Thoracic aorta (tissue), 2 donors: ENCODE measurements at places on chromosomes 3 and 15.
A peak's percentile ranks its signal among the peaks of the same experiment; 100 is the strongest.

DNA sequence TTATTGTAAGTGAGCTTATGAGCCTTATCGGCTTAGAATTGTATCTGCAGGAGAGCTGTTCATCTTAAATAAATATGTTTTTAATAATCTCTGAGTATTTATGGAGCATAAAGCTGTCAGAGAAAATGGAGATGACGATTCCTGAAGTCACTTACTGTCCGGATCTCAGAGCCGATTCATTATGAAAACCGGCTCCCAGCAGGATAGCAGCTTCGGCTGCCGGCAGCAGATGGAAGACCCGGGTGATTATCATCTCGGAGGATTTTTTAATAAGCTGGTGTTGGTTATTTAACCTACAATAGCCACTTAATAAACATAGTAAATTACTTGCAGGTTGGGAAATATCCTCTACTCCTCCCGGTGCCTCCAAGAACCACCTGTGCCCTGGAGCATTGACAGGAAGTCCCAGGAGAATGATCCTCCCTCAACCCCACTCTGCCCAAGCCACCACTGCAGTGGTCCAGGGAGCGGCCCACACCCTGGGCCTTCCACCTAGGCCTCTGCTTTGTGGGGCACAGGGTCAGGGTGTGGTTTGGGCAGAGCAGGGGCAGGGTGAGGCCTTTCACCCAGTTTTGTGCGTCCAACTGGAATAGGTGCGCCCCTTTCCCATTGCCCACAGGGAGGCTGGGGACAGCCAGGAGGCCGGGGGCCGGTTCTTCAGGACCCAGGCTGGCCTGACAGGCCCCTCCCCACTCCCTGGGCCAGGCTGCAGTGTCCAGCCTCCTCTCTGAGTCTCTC, 42.2 kb upstream of the PRR23E start:
- no peak for DNase-seq

DNA sequence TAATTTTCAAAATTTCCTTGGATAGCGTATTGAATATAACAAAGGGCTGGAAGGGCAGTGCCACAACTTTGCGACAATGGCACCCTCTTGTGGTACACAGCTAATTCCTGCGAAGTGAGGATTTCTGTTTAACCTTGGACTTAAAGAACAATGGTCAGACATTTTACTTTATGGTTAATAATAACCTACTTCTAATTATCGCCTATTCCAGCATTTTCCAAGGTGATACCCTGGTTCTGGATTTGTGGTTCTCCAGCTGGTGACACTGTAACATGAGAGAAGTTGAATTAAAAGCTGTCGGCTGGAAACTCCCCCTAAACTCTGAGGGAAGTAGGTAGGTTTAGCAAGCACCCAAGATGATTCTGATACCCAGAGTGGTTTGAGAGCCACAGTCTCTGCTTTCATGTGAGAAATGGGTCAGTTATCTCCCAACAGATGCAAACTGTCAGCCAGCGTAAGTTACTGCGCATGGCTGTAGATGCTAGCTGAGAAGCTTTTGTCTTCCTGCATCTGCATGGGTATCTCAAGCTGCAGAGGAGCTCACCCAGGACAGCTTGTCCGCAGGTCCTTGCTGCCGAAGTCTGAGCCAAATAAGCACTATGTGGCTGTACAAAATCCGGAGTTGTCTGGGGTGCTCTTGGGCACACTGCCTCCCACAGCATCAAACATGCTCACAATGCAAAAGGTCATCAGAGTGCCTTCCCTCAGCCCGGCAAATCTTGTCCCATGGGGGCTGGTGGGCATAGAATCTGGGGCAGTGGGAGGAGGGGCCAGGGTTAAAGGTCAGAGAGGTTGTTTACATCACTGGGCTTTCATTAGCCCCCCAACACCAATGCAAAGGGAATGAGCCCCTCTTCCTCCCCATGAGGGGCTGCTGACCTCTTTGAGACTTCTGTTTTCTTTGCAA, 6.6 kb upstream of the CHSY1 start:
- no peak for DNase-seq

DNA sequence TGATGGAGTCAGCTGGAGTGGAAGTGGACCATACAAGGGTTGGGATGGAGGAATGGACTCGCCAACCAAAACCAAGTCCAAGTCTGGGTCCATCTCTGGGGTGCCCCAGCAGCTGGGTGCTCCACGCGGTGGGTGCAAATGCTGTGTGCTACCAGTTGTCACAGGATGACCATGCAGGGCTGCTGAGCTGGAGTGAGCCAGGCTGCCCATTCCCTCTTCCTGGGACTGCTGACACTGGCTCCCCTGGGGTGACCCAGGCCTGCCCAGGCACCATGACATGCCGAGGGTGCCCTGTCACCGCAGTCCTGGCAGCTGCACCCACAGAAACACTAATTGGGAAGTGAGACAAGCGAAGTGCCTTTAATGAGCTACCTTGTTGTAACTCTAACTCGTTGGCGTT, 140.2 kb downstream of the TPRA1 start:
- DNase-seq, result no peak

GRCh38 chr3:153657046-153657445, 464.1 kb upstream of the ARHGEF26 start:
- no peak for DNase-seq

DNA sequence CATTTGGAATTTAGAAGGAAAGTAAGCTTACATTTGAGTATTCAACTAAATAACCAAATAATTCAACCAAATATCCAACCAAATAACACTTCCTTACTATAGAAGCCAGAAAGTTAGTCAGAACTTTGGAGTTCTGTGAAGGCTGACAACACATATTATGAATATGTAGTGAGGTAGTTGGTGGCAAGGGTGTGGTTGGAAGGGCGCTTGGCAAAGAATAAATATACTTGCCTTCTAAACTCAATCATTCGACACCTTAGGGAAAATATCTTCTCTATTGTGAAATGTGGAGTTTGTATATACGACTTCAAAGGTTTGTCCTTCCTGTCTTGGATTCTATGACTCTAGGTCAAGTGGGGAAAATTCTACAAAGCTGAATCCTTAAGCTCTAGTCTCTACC, 111.7 kb upstream of the OSTN start:
- no peak for DNase-seq

DNA sequence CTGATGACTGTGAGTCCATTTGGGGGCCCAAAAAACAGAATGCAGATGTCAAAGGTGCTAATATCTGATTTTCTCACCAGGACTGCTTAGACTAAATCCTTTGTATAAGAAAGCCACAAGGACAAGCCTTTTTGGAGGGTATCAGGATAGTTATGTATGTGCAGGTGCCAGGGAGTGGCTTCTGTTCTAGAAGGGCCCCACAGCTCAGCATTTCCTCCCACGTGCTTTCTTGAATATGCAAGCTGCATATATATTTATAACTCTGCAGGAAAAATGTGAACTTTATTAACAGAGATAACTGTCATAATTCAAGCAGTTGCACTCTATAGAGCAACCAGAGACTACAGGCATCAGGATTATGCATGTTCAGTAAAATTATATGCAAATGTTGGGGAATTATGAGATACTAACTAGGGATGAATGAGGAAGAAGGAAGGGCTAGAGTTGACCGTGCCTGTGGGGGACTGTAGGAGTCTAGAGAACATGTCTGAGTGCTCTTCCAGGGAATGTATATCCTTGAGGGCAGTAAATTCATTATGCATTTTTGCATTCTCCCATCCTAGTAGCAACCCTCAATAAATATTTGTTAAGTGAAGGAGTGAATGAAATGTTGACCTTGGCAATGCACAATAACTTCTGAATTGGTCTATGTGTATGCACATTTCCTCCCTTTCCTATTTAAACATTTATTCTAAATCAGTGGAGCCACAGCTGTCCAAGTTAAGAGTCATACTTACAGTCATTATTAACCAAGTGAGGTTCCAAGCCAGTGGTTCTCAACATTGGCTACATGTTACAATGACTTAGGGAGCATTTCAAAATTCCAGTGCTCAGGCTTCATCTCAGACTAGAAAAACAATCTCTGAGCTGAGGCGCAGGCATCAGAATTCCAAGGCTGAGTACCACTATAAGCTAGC, 94.8 kb upstream of the ANKRD28 start:
- DNase-seq, result no peak

DNA sequence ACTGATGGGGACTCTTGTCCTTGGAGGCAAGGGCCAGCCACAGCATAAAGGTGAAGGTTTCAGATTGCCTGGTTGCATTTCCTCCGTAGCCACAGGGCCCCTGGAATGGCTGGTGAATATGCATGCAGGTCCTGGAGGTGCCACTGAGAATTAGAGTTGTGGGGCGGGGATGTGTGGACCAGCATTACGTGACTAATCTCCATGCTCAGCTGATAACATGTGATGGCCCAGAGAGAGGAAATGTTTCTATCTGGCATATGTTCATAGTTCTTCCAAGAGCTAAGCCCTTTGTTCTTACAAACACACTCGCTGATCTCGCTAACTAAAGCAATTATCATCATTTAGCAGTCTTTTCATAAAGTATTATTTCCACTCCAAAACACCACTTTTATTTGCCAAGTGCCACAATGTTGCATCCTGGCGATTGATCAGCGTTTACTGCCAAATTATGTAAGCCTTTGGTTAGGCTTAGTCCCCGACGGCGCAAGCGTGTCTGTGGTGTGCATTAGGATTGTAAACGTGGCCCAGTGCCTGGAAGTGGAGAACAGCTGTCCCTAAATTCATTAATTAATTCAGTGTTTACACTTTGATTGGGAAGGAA, 55.9 kb downstream of the CGNL1 start:
- DNase-seq, result no peak

- no peak for DNase-seq
These were observed 81.6 kb downstream of the SSR3 start for GRCh38 chr3:156473341-156473740.

- DNase-seq, result no peak
These were observed 21.4 kb upstream of the ZBED2 start for GRCh38 chr3:111616417-111617105.

GRCh38 chr3:105315144-105315543, 51.6 kb upstream of the ALCAM start:
- no peak for DNase-seq

DNA sequence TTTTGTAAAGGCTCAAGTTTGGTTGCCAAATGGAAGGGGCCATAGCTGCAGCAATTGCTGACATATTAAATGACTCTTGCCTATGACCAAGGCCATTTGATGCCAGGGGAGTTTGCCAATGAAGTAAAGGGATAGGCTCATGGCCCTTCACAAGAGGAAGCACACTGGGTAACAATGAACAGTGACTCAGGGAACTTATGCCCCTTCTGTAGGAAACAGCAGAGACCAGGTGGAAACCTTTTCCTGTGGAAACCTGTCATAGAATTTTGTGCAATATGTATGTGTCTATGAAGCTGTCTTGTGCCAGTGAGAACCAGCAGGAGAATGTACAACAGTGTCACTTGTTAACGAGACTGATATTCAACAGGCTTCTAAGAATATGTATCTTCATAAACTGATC, 25.4 kb upstream of the AVEN start:
- no peak for DNase-seq

- DNase-seq, result no peak
These were observed 25.8 kb downstream of the COLQ start for GRCh38 chr3:15495461-15496340.

GRCh38 chr3:10195366-10196089, 30.8 kb downstream of the IRAK2 start:
- no peak for DNase-seq

GRCh38 chr15:41806291-41807181, 21.4 kb upstream of the JMJD7 start:
- no peak for DNase-seq

DNA sequence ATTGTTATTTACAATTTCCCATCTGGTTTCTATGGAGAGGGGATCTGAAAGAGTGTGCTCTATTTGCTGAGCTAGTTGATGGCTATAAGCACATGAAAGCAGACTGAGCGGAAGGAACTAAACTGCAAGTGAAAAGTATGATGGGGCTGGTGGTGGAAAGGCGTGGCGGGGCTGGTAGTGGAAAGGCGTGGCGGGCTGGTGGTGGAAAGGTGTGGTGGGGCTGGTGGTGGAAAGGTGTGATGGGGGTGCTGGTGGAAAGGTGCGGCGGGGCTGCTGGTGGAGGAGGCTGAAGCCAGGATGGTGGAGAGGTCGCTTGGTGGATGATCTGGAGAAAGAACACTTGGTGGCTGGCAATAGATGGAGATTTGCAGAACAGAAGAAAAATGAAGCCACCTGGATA, 136.7 kb downstream of the FMN1 start:
- DNase-seq, result no peak

DNA sequence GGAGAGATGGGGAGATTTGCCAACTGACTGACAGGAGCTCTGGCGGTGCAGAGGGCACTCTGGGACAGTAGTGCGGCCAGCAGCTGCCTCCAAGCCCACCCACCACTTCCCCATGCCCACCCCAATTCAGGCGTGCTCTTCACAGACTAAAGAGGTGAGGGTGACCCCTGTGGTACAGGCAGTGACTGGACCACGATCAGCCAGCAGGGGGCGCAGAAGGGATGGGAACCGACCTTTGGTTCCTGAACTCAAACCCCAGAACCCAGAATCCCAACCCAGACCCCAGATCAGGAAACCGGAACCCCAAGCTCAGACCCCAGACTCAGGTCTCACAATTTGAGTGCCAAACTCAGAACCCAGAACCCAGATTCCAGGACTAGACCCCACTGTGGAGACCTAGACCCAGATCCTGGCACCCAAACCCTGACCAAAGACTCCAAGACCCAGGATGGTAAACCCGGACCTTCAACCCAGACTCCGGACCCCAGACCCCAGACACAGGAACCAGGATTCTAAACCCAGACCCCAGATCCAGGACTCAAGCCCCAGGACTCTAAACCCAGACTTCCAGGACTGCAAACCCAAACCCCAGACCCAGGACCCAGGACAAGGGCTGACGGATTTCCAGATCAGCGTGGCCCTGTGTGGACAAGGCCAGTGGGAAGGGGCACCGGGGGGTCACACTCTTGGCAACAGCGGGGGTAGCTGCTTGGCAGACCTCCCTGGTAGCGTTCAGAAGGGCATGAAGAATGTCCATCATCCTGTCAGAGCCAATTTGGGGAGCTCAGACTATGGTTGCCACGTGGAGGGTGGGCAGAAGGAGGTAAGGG, 3.7 kb upstream of the MYL3 start:
- peak; percentile 36 for DNase-seq

GRCh38 chr3:65964838-65965237, 73.9 kb downstream of the MAGI1 start:
- DNase-seq, result no peak
